ENCODE measurements at places on chromosomes 5 and 9.

- no peak for DNase-seq
Observed at GRCh38 chr9:83299571-83299970, 236.6 kb upstream of the RASEF start.

DNA sequence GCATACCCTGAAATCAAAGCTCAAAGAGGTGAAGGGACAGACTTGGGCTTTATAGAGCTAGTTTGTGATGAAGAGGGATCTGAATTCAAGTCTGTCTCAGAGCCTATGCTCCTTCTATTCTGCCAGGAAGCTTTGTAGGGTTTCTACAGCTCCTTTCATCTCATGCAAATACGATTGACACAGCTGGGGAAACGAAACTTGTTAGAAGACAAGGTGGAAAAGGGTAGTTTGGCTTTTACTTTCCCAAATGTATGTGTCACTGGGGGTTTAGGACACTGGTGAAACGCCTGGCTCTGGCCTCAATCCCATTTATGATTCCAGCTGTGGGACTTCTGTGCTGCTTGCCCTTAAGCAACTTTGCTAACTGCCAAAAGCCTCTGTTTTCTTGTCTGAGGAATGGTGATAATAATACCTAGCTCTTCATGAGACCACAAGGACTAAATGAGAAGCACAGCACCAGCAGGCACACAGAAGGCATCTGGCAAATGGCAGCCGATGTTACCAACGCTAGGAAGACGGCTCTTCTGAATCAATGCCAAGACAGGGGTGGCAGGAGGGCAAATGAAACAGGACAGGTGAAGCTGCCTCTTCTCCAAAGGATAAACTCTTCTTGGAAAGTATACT lies 70.3 kb upstream of the EQTN start:
- no peak for DNase-seq

GRCh38 chr9:2418619-2419018 lies 203.0 kb upstream of the VLDLR start:
- no peak for DNase-seq

DNA sequence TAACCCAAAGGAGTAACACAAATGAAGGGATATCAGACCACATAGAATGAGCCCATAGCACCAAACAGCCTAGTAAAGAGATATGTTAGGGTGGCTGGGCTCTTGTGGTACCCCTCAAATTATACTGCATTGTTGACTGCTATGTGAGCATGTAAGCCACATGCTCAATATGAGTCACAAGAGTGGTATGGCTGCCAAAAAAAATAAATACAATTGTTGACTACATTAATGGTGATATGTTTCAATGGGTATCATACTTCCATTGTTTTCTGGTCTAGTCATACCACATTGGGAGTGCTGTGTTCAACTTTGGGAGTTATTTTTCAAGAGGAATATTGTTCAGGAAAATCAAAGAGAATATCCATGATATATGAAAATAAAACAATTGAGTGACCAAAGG lies 162.4 kb upstream of the PIK3R1 start:
- no peak for DNase-seq

- DNase-seq = no peak
Observed at GRCh38 chr5:38739011-38739704, 106.7 kb upstream of the OSMR start.

- DNase-seq = no peak
Observed at GRCh38 chr5:171697221-171698102, 88.2 kb upstream of the SMIM23 start.

GRCh38 chr5:6452622-6453504 lies 4.2 kb downstream of the UBE2QL1 start:
- DNase-seq = no peak

- DNase-seq = no peak
Observed at GRCh38 chr5:143432658-143433239, 29.3 kb upstream of the NR3C1 start.

GRCh38 chr9:93600504-93600903 lies 24.1 kb downstream of the PHF2 start:
- peak; percentile 46 for DNase-seq

GRCh38 chr5:72282878-72283277 lies 37.2 kb downstream of the MRPS27 start:
- no peak for DNase-seq

GRCh38 chr5:104223885-104224773 lies 661.5 kb upstream of the NUDT12 start:
- no peak for DNase-seq

GRCh38 chr5:74493411-74493810 lies 147.1 kb downstream of the ENC1 start:
- no peak for DNase-seq

GRCh38 chr9:125238915-125239446 lies 2.2 kb downstream of the HSPA5 start:
- DNase-seq = no peak

GRCh38 chr5:28648108-28648507 lies 1609.7 kb upstream of the CDH9 start:
- DNase-seq = peak; percentile 3

- DNase-seq = peak; percentile 11
Observed at GRCh38 chr9:96382175-96382574, 1.3 kb downstream of the SLC35D2 start.

- peak; percentile 42 for DNase-seq
Observed at GRCh38 chr9:110626101-110626829, 42.3 kb upstream of the MUSK start.

GRCh38 chr5:115465431-115465830 lies 79.1 kb downstream of the FEM1C start:
- DNase-seq = no peak

GRCh38 chr9:93655621-93656425 lies 79.4 kb downstream of the PHF2 start:
- no peak for DNase-seq

DNA sequence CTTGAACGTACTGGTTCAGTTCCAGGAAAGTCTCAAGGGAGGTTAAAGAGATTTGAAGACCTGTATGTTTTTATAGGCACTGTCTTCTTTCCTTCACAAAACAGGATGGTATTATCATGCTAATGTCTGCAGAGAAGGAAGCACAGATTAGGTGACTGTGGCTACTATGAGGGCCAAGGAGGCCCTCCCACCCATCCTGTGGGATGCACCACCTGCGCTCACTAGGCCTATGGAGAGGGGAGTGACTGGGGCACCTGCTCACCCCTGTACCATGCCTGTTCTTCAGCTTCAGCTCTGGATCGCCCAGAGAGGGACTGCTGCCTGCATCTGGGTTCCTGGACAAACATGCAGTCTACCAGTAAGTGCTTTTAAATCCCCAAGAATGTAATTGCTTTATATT lies 469.4 kb downstream of the CCDC171 start:
- no peak for DNase-seq

- DNase-seq = no peak
Observed at GRCh38 chr5:160547061-160547460, 125.4 kb downstream of the PTTG1 start.

DNA sequence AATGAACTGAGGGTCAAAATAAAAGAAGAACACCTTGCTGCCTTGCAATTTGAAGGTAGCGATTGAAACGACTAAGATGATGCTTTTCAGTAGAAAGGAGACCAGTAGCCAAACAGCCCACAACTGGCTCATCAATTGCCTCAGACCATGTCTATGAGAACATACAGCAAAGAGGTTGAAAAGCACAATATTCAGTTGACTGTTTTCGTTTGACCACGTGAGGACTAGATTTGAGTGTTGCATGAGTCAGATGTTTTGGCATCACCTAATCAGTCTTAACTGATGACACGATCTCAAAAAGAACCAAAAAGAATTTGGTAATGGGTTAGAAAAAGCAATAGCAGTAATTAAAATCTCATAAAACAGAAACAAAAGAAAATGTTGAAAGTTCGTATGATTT lies 82.7 kb upstream of the IL7R start:
- no peak for DNase-seq

GRCh38 chr9:134627417-134628353 lies 13.9 kb upstream of the COL5A1 start:
- DNase-seq = peak; percentile 41

GRCh38 chr5:171593976-171594375 lies 174.5 kb downstream of the FGF18 start:
- no peak for DNase-seq

GRCh38 chr9:13809401-13809800 lies 504.5 kb downstream of the NFIB start:
- no peak for DNase-seq

DNA sequence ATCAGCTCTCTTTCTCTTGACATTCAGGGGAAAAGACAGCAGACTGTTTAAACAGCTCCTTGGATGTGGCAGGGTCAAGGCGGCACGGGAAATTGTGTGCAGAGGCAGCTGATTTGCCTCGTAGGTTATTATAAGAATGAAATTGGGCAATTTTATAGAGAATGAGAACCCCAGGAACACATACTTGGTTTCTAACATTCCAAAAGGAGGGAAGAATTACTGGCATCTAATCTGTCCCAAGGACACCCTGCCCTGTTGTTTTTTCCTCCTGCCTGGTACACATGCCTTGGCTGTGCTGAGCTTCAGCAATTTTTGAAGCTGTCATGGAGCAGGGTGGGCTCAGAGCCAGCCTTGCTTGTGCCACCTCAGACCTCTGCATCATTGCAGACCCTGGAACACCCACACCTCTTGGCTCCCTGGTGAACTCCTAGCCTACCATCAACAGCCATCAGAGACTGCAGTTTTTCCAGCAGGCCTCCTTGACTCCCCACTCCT lies 143.6 kb downstream of the BOD1 start:
- DNase-seq = no peak

GRCh38 chr9:14021871-14022525 lies 291.9 kb downstream of the NFIB start:
- no peak for DNase-seq

DNA sequence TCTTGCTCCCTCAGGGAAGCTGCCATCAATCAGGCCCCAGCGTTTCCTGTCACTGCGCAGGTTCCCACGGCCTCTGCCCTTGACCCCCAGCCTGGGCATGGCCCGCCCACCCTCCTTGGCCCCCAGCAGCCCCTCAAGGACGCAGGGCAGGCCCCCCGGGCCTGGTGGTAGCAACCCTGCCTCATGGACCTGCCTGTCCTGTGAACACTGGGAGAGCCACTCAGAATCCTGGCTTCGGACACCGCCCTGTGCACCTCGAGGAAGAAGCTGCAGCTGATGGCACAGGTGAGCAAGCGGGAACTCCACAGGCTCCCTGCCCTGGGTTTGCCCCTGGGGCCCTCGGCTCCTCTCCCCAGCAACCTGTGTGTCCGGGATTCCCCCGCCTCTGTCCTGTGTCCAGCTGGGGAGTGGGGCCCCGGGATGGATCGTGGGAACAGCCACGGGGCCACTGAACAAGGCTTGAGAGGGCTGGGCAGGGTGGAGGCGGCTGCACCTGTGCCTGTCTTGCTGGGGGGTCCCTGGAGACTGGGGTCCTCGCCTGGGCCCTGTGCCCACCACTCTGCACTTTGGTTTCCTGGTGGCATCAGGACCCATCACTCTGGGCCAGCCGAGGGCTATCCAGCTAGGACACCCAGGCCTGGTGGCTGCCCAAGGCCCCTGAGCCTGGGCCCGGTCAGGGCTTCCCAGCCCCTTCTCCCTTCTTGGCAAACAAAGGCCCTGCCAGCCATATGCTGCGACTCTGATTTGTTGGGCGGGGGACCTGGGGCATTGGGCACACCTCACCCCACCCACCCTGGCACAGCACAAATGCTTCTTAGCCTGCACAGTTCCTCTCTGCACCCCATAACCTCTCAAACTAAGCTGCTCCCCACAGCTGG lies 33.5 kb upstream of the EGFL7 start:
- no peak for DNase-seq

DNA sequence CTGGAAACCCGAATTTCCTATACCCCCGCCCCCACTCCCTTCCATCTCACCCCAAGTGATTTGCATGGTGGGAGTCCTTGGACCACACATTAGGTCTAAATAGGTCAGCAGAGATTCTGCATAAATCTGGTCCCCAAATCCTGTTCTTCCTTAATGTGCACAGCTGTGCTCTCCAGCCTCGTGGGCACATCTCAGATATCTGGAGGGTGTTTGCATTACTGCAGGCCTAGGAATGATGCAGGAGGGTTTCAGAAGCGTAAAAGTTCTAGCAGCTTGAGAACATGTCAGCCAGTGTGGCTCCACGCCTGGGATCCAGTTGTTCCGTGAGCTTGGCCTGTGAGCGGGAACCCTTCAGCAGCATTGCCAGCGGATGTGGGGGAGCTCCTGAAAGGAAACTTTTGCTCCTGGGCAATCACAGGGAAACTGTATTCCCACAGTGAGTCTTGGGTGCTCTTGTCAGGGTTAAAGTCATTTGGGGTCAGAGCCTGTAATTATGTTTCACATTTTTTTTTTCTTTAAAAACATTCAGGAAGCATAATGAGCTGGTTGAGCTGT lies 12.9 kb downstream of the ARHGAP26 start:
- no peak for DNase-seq

- no peak for DNase-seq
Observed at GRCh38 chr9:121204121-121204520, 2.5 kb upstream of the RAB14 start.

DNA sequence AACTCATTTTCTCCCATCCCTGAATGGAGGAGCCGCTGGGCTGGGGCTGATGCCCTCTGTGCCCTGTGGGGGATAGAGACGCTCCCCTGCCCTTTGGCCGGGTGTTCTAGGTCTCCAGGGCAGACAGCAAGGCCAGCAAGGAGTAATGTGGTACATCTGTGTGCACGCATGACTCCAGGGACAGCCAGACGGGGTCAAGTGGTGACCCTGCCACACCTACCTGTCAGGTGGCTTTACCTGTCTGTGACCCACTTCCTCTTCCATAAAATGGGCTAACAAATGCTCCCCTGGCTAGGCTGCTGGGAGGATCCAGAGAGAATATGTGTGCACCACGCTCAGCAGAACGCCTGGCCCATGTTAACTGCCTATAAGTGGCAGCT lies 35.4 kb upstream of the BARHL1 start:
- DNase-seq = no peak

DNA sequence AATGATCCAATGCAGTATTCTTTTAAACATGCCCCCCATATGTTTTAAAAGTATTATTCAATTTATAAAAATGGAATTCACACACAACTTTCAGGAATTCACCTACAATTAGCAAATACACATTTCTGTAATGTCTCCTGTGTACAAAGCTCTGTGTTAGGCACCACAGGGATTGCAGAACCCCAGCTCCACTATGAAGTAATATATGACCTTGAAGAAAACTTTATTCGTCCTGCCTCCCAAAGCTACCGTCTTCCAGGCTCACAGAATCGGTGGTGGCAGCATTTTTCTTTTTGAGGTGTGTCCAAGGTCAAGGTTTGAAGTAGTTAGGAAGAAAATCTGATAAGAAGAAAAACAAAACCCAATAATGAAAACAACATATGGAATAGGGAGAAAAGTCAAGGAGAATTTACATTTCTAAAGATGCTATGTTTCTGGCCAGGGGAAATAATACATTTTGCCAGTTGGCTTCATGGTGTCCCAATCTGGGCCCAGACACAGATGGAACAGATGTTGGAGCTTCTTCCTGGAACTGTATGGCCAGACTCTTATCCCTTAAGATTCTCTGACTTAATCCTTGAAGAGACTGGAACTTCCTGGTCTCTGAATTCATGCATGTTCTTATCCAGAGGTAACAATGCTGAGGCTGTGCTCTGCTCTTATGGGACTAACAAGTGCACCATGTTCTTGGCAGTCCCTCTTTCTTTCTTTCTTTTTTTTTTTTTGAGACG lies 22.0 kb upstream of the LVRN start:
- peak; percentile 19 for DNase-seq

GRCh38 chr9:116149844-116150243 lies 3.7 kb upstream of the PAPPA start:
- peak; percentile 25 for DNase-seq

All from NB4 (cell line).